ENCODE measurements at places on chromosomes 3 and 15.

GRCh38 chr3:12180631-12181030, 21.9 kb upstream of the TIMP4 start:
- DNase-seq = no peak

DNA sequence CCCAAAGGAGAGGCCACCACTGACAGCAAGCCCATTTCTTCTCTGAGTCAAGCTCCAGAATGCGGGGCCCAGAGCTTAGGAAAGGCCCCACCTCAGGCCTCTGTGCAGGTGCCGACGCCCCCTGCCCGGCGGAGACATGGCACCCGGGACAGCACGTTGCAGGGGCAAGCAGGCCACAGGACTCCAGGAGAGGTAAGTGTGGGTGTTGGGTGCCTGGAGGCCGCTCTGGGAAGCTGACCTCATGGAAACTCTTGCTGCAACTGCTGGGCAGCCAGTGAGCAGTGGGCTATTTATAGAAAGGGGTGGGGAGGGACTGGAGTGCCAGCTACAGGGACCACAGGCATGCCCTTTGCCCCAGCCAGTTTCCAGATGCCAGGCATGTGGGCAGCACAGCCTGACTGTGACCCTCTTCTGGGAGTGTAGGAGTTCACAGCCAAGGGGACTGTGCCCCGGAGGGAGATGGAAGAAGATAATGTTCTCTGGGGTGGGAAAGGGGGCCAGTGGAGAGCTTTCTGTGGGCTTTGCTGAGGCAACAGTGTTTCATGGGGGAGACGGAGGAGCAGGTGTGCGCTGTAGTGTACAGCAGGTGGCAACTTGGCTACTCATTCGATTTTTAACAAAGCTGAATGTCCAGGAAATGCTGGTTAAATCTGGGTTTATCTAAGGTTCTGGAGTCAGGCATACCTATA, 23.7 kb downstream of the ALPK3 start:
- no peak for DNase-seq

DNA sequence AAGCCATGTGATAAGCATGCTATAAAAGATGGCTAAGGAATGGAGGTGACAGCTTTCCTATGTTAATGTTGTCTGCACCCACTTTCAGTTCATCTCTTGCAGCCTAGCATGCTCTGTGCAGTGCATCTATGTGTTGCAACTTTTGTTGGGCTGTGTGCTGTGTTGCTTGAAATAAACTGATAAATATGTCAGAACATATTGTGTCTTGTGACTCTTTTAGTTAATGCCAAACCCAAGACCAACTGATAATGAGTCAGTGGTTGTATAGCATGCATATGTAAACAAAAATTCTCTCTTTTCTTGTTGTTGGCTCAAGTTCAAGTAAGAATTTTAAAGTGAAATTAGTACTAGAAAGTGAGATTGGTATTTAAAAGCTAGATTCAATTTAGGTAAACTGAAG, 37.0 kb upstream of the SCN10A start:
- DNase-seq = no peak

DNA sequence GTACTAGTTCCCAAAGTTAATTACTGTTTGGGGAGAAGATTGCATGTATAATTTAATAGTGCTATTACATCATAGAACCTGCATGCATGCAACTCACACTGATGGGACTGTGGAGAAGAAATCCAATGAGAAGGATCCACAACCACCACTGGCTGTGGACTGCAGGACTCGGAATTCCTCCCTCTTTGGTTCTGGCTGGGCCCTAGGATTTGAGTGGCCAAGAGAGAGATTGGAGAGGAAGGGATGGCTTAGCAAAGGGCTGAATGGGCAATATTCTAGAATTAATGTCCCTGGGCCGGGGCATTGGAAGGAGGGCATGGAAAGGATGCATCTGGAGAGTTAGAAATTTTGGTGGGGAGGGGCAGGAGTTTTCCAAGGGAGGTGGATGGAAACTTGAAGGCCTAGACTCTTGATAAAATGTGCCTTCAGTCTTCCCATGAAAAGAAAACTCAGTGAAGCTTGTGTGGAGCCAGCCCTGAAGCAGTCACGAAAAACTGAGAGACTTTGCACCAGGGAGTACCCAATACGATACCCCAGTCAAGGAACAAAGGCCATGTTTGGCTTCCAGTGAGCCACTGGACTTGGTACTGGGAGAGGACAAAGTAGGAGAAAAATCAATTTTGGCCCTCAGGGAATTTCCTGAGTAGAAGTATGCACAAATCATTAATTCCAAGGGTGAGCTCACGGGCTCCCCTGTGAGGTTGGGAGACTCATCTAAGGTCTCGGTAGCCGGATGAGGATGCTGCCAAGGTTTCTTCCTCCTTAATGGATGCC, 31.4 kb upstream of the TPM1 start:
- no peak for DNase-seq

DNA sequence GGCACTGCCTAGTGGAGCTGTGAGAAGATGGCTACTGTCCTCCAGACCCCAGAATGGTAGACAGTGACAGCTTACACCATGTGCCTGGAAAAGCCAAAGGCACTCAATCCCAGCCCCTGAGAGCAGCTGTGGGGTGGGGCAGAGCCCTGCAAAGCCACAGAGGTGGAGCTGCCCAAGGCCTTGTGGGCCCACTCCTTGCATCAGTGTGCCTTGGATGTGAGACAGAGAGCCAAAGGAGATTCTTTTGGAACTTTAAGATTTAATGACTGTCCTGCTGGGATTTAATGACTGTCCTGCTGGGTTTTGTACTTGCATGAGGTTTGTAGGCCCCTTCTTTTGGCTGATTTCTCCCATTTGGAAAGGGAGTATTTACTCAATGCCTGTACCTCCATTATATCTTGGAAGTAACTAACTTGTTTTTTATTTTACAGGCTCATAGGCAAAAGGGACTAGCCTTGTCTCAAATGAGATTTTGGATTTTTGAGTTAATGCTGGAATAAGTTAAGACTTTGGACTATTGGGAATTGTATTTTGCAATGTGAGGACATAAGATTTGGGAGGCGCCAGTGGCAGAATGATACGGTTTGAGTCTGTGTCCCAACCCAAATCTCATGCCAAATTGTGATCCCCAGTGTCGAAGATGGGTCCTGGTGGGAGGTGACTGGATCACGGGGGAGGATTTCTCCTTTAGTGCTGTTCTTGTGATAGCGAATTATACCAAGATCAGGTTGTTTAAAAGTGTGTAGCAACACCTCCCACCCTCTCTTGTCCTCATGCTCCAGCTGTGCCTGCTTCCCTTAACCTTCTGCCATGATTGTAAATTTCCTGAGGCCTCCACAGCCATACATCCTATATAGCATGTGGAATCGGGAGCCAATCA, 80.4 kb downstream of the MYO5A start:
- no peak for DNase-seq

DNA sequence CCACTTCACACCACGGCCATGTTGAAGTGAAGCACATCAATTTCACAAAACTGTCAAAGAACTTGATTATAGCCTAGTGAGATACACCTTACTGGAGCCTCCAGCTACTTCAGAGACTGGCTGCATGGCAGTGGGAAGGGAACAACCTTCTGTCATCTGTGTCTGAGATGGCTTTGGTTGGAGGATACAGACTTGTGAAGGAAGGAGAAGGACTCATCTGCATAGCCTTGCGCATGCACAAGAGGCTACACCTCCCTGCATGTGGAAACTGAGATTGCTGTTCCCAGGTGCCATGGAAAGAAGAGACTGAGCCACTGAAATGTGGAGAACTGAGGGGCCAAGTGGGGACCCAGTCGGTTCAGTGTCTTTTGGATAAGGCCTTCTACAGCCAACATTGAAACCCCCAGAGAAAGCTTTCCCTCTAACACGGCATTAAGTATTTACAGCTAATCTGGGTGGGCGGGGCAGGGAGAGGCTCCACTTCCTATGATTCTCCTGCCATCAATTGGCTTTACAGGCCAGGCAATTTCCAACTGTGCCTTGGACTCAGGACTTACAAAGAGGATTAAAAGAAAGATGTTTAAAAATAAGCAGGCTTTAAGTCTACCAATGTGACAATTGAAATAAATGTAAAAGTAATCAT, 58.8 kb downstream of the IL16 start:
- DNase-seq = no peak

DNA sequence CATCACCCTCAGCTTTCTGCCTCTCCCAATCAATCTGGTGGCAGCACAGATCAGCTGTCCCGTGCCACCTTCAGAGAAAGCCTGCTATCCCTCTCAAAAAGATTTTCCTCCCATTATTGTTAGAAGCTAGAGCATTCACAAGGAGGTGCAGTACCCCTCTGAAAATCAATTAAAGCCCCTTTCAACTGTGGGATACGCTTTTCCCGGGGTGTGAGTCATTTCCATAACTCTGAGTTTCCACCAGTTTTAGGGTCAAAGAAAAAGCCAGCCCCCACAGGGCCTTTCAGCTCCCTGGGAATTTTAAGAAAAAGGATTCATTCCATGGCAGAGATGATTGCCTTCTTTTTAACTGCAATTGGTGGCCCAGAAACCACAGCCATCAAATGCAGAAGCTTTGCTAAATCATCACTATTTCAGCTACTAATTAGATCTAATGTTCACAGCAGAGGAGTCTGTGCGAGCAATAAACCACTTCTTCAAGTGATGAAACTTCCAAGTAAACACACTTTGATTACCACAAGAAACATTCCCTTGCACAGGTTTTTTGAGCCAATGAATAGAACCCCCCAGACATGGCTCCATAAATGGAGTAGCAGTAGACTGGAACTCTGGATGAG, 270.0 kb upstream of the TPRG1 start:
- no peak for DNase-seq

DNA sequence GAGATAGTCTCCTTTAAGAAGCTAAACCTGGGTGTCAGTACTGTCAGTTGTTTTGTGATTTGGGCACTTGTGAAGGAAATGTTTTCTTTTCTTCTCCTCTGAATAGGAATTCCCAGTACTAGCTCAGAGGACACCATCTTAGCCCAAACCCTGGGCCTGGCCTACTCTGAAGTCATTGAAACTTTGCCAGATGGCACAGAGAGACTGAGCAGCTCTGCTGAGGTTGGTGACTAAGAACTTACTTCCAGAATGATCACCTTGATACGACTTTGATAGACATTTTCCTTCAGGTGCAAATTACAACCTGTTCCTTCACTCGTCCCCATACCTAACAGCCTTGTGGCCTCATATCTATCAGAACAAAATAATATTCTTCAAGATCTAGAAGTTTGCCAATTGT, 100.2 kb downstream of the LARS2 start:
- no peak for DNase-seq

DNA sequence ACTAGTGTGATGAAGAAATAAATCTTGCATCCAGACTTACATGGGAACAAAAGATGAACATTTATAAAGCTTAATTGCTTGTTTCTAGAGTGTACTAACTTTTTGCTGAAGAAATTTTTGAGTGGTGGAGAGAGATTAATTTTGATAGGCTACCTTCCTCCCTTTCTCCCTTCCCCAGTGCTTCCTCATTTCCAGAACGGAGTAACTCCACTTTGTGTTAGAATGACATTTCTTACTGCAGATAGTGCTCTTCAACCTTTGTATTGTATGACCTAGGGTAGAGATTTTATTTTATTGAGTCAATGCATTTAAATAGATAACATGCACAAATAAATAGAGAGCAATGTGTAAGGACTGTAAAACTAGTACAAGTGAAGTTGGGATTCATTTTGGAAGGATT, 1.9 kb downstream of the ATP1B3 start:
- DNase-seq = no peak

GRCh38 chr3:116242825-116243224, 202.5 kb downstream of the LSAMP start:
- DNase-seq = no peak

GRCh38 chr15:55588070-55588814, at the start of gene PYGO1:
Gene PYGO1, minus strand, starts transcription at chr15:55588345. Its CDS starts 462 bp downstream, at chr15:55587883.
- peak; percentile 18 for DNase-seq

DNA sequence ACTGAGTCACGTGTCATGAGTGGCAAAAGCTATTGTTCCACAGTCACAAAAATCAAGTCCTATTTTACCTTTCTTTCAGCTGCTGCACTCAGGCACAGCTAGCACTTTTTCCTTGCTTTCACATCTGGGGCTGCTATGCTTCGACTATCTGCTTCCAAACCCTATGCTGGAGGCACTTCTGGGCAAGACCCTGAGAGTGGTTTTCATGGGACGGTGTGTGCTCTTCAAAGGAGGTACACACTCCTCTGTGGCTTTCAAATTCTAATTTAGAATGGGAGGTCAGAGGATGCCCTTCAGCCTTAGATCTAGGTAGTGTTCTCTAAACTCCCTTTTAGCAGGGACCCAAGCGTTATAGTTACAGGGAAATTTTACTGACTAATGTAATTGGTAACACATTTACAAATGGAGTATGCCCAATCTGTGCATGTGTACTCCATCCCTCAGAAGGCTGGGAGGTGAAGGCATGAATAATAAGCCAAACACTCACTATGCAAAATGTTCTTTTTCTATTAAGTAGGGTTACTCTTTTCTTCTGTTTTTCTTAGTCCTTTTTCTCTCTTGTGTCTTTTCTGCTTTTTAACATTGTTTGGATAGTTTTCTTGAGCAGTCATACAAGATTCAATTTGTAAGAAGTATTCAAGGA, 188.3 kb downstream of the LSAMP start:
- no peak for DNase-seq

Measured in stimulated activated CD8-positive, alpha-beta memory T cell treated with anti-CD3 and anti-CD28 coated beads, Interleukin-12 subunit alpha, Interleukin-12 subunit beta, amount 100 ng/mL, for 4 hours (primary cell).